ENCODE measurements at places on chromosomes 2 and 18. TPM values are rescaled to one million over a fixed set of nuclear protein-coding genes. Genes with fewer than 3 reads are reported as not detected.
A peak's percentile ranks its signal among the peaks of the same experiment; 100 is the strongest.

Gene DNAH6
- total RNA-seq = 0.18 TPM

DNA sequence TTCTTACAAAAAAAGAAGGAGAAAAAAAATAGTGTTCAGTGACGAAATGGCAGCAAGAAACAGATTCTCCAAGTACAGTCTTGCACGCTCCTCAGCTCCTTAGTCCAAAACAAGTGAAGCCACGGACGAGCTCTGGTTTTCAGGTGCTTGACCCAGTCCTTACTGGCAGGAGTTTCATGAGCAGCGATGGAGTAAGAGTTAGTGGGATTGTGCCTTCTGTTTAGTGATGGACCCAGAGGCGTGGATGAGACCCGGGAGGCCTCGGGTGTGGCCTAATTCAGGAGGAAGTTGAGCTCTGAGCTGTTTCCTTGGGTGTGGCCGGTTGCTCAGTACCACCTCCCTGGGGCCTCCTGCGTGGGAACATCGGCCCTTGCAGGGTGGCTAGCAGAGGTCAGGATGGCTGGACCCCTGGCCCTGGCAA lies 52.0 kb downstream of the KIF5C start:
- DNase-seq = no peak

Gene RIT2
- total RNA-seq = not detected

DNA sequence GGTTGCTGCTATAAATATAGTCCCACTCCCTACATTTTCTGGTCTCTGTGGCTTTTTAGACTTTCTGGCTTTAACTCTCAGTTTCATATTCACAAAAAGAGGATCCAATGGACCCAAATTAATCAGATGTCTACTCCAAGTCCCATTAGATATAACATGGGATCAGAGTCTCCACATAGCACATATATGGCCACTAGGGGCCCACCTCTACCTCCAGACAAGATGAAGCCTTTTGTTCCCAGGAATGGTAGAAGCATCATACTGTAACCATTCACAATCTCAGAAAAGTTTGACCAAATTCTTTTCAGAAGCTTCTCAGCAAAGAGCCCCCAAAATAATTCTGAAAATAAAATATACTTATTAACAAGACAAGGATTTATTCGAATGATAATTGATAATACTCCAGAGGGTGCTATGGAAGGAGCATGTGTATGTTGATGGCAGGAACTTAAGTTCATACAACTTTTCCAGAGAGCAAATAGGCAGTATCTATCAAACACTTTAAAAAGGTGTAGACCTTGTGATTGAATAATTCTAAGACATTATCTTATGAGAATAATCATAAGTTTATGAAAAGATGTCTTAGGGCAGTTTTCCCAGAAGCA lies 382.3 kb upstream of the CRIM1 start:
- DNase-seq = peak; percentile 12

Gene NAPG
- total RNA-seq = 22.6 TPM

Gene DCDC2C
- total RNA-seq = 0.18 TPM

Gene MAPK4
- 4.7 TPM for total RNA-seq

- DNase-seq = peak; percentile 83
These were observed 22.4 kb upstream of the TOGARAM2 start for GRCh38 chr2:28958689-28959088.

DNA sequence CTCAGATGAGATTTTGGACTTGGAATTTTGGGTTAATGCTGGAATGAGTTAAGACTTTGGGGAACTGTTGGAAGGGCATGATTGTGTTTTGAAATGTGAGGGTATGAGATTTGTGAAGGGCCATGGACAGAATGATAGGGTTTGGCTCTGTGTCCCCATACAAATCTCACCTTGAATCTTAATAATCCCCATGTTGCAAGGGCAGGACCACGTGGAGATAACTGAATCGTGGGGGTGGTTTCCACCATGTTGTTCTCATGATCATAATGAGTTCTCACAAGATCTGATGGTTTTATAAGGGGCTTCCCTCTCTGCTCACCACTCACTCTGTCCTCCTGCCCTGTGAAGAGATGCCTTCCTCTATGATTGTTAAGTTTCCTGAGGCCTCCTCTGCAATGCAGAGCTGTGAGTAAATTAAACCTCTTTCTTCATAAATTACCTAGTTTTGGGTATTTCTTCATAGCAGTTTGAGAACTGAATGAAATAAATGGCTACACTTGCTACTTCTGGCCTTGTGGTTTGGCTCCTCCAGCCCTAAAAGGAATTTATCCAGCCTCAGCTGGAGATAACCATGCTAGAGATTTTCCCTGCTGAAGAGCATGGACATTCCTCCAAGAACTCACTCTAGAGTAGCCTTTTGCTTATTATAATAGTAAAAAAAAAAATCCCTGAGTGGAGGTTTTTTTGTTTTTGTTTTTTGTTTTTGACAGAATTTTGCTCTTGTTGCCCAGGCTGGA lies 144.3 kb upstream of the TFPI start:
- no peak for DNase-seq

GRCh38 chr2:69138793-69139459 lies 125.9 kb downstream of the ANTXR1 start:
- DNase-seq = no peak

GRCh38 chr2:177257471-177257870 lies 7.1 kb downstream of the NFE2L2 start:
- DNase-seq = no peak

Gene BARD1
- total RNA-seq = 36.9 TPM

- no peak for DNase-seq
These were observed 58.1 kb downstream of the ROCK2 start for GRCh38 chr2:11286323-11286722.

GRCh38 chr2:230124235-230124634 lies 55.5 kb upstream of the SLC16A14 start:
- DNase-seq = no peak

DNA sequence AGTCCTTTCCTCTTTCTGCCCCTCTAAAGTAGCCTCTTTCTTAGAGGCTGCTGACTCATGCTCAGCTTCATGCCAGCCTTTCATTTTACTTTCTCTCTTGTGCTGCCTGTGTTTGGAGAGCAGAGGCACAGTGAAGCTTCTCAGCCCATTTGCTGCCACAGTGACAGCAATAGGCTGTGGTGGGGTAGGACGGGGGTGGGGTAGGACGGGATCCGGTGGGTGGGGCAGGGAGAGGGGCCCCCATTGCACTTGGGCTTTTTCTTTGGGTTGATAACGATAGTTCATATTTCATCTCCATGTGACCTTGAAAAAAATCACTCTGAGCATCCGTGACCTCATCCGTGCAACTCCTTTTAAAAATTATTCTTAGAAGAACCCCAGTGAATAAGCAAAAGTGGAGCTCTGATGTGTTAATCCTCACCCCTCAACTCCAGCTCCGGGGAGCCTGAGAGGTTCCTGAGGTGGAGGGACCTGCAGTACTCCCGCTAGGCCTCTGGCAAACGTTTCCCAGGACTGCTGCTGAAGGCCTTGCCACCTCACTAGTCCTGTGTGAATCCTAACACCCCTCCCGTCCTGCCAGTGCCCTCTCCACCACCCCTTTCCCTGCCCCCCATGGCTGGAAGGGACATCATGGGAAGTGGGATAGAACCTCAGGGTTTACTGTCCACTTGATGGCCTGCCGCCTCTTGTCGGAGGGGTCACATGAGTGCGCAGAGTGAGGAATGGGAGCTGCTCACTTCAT lies 70.8 kb downstream of the INPP4A start:
- no peak for DNase-seq

GRCh38 chr2:129460299-129461198 lies 518.9 kb upstream of the RAB6C start:
- no peak for DNase-seq

Gene GKN1
- total RNA-seq = 0.09 TPM

Gene PLB1
- 1.6 TPM for total RNA-seq

Gene ATIC
- total RNA-seq = 22.1 TPM

- peak; percentile 36 for DNase-seq
These were observed 45.3 kb upstream of the SPAG16 start for GRCh38 chr2:213238753-213239495.

DNA sequence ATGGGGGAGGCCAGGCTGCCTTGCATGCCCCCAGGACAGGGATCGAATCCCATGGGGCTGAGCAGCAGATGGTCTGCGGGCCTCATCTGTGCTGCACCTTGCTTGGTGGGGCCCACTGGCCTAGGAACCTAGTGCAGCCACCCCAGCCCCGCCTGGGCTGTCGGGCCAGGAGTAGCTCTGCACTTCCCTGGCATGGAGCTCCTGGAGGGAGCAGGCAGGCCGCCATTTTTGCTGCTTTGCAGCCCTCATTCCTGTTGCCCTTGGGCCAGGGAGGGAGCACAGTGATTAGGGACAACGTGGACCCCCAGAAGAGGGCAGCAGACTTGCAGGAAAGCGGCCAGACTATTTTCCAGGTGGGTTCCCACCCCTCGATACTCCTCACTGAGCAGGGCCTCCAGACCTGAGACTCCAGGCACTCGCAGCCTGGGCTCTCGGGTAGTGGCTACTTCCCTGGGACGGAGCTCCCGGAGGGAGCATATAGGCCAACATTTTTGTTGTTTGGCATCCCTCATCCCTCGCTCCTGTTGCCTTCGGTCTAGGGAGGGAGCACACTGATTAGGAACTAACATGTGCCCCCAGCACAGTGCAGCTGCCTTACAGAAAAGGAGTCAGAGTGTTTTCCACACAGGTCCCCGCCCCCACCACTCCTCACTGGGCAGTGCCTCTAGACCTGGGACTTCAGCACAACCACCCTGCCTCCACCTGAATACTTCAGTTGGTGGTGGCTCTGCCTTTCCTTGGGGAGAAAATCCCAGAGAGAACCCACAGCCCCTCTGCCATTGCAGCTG lies 99.5 kb downstream of the MAIP1 start:
- no peak for DNase-seq

Gene ATP6V1C2
- total RNA-seq = 1.1 TPM

GRCh38 chr2:115163572-115163971 lies 721.1 kb downstream of the DPP10 start:
- no peak for DNase-seq

Gene CFAP65
- total RNA-seq = not detected

Gene C2orf74
- total RNA-seq = 23.1 TPM

DNA sequence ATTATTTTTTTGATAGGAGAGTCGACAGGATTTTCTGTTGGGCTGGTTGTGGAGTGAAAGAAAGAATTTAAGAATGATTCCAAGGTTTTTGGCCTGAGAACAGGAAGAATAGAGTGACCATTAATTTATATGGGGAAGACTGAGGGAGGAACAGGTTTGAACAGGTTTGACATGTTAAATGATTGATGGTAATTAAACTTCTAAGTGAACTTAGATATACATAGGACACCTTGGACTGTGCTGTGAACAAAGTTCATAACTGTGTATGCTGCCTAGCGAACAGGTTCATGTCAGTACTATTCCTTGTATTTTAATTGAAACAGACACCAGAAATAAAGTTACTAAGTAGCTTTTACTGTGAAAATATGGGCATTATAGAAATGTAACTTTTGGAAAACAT lies 212.0 kb downstream of the SPAG16 start:
- DNase-seq = no peak

Gene MOGAT1
- not detected for total RNA-seq

Data from muscle of leg (tissue), 16 donors.